ENCODE measurements at places on chromosomes 4 and X.

DNA sequence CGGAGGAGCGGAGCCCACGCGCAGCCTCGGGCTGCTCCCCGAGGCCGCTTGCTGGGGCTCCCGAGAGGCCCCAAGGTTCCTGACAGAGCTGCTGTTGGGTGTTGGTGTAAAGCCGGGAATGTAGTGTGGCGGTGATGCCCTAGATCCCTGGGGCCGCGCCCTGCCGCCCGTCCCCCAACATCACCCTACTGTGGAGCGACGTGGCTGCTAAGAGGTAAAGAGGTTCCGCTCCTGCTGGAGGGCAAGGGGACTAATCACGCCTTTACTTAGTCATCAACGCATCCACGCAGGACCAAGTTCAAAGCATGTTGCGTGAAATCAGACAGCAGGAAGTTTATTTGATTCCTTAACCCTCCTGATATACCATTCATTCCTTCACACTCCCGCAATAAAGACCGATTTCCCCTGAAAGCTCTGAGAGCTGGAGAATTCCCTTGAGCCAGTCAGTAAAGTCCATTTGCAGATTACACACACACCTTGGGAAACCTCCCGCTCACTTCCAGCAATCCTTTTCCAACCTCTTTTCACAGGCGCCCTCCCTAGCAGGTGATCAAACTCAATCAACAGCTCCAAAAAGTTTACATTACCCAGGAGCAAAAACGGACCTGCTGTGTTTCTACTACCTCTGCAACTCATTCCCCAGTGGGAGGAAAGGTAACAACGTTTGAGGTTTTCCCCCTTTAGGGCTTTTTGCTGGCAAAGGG is 579 bp upstream of the GABRA2 start:
- no peak for DNase-seq

GRCh38 chr4:161702287-161702686 is 461.5 kb downstream of the FSTL5 start:
- DNase-seq, result no peak

GRCh38 chrX:103536071-103536470 is 16.8 kb upstream of the RAB40A start:
- DNase-seq, result no peak

DNA sequence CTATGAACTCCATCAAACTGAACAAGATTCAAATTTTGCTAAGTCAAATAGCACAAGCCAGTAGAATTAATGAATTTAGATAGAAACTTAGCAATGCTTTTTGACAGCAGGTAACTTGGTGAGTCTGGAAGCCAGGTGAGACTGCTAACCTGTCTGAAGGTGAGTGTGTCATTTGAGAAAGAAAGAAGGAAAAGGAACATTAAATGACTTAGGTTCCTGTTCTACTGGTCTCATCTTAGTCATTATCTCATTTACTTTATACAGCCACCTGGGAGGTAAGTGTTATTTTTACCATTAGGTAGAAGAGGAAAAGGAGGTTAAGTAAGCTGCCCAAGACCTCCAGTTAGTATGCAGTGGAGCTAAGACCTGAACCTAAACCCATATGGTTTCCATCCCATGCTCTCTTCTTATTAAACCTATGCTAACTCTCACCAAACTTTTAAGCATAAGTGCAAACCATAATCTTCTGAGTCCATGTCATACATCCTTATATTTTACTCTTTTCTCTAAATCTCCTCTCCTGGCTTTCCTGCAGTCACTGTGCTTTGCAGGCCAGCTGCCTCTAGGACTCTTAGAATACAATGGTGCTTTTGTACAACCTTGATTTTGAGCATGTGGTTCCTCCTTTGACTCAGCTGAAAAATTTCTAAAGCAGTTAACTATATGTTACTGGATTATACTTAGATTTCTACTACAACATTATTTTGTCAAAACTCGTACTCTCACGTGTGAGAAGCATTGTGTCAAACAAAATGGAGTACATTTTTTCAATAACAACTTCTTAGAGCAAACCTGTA is 68.5 kb downstream of the ATP10D start:
- no peak for DNase-seq

DNA sequence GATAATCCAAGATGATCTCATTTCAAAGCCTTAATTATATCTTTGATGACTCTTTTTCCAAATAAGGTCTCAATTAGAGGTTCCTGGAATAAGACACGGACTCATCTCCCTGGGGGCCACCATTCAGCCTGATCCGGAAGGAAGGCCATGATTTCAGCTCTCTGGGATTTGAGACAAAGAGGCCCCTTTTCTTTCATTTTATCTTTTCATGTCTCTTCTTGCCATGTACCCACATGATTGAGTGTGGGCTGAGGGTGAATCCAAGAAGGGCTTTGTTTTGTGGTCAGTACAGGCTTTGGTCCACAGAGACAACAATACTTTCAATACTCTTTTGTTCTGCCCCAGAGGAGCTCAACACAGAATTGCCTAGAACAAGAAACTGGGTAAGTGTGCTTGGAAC is 261.2 kb downstream of the TRIML1 start:
- DNase-seq, result no peak

DNA sequence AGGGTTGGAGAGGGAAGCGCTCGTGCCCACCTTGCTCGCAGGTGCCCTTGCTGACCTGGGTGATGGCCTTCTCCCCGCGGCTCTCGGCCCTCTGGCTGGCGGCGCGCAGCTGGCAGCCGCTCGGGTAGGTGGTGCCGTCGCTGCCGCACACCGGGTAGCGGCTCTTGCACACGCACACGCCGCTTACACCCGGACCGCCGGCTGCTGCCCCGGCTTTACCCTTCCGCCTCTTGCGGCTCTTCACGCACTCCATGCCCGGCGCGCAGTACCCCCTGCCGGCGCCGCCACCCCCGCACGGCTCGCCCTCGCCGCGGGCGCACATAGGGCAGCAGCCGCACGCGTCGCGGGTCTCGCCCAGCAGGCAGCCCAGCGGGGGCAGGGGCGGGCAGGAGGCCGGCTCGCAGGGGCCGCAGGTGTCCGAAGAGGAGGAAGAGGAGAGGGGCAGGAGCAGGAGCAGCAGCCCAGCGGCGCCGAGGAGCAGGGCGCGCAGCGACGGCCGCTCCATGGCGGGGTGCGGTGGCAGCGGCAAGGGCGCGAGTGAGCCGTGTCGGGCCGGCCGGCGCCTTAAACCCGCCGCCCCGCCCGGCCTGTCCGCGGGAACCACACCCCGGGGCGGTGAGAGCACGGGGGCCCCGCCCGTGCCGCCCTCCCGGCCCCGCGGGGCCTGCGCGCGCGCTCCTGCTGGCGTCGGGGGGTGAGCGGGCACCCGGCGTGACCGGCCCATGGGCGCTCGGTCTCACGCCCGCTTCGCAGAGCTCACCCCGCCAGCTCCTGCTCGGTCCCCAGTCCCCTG is at the start of gene IGFBP7:
Gene IGFBP7 (minus strand): TSS at position 539 of the 793 bp plus-strand sequence. CDS start 34 bp downstream, at position 505.
- no peak for DNase-seq

- no peak for DNase-seq
These were observed 35.5 kb downstream of the NWD2 start for GRCh38 chr4:37279894-37280592.

- no peak for DNase-seq
These were observed 105.9 kb upstream of the HPGD start for GRCh38 chr4:174628191-174628590.

DNA sequence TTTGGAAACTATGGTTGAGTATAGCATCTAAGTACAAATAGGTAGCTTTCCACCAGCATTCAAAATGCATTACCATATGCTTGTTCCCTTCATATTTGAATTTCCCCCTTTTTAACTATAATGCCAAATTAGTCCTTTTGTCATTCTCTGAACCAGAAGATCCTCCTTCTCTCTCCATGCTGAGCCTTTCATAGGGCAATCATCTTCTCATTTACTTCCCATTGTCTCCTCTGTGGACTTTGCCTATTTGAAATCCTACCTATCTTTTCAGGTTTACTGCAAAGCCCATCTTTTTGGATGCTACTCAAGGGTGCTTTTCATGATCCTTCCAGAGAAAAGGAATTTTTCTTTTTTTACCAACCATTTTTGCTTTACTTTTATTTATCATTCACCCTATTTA is 54.7 kb downstream of the DKK2 start:
- DNase-seq, result no peak

GRCh38 chr4:20017070-20017776 is 234.5 kb upstream of the SLIT2 start:
- DNase-seq, result no peak
